ENCODE measurements at places on chromosomes 5 and 9. TPM values are rescaled to one million over a fixed set of nuclear protein-coding genes. Genes with fewer than 3 reads are reported as not detected.

Gene MYMK
- total RNA-seq = not detected

Gene RAB3C
- not detected for total RNA-seq

Gene TMOD1
- 0.79 TPM for total RNA-seq

Gene CER1
- total RNA-seq = not detected

Gene AGXT2
- total RNA-seq = not detected

Gene ZDHHC11
- total RNA-seq = 5.9 TPM

Gene SLC46A2
- not detected for total RNA-seq

Gene OGN
- total RNA-seq = 2.0 TPM

Gene SPATA24
- total RNA-seq = 9.6 TPM

Gene IFNA6
- not detected for total RNA-seq

Gene JMY
- 10.0 TPM for total RNA-seq

Gene VAV2
- 17.8 TPM for total RNA-seq

Gene NOTCH1
- total RNA-seq = 39.6 TPM

Gene FOXD4
- total RNA-seq = 0.06 TPM

Gene SFXN1
- 87.2 TPM for total RNA-seq

Gene SLC9A3
- total RNA-seq = 0.68 TPM

Gene ZNF622
- total RNA-seq = 56.1 TPM

Gene ADAMTS16
- not detected for total RNA-seq

Gene GCNT4
- 3.5 TPM for total RNA-seq

Gene NIPBL
- total RNA-seq = 30.4 TPM

Data from aortic smooth muscle cell (primary cell).